ENCODE measurements at places on chromosomes 11 and 22. TPM values are rescaled to one million over a fixed set of nuclear protein-coding genes. Genes with fewer than 3 reads are reported as not detected.

SGSM1 gene
- 1.1 TPM for total RNA-seq

SHANK2 gene
- total RNA-seq = 0.27 TPM

RASSF10 gene
- under 0.01 TPM for total RNA-seq

USP28 gene
- 5.9 TPM for total RNA-seq

KRTAP5-7 gene
- 0.27 TPM for total RNA-seq

SYT12 gene
- under 0.01 TPM for total RNA-seq

- DNase-seq = peak; percentile 28
Observed at GRCh38 chr11:73137262-73137943, 4.7 kb downstream of the FCHSD2 start.

DNA sequence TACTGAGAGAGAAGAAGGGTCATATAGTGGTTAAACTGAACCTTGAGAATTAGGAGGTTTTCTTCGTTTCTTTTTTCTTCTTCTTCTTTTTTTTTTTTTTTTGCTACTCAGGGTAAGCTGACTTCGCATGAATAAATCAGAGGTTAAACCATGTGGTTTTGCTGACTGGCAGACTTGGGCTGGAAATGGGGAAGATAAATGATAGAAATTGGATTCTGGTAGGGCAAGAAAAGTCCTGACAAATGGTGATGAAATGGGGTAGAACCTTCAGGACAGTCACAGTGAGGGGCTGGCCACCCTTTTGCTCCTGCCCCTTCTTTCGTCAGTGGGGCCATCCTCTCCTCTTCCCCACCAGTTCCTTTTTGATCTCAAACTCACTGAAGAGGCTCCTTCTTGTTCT lies 1.6 kb upstream of the SWAP70 start:
- DNase-seq = peak; percentile 77

DNA sequence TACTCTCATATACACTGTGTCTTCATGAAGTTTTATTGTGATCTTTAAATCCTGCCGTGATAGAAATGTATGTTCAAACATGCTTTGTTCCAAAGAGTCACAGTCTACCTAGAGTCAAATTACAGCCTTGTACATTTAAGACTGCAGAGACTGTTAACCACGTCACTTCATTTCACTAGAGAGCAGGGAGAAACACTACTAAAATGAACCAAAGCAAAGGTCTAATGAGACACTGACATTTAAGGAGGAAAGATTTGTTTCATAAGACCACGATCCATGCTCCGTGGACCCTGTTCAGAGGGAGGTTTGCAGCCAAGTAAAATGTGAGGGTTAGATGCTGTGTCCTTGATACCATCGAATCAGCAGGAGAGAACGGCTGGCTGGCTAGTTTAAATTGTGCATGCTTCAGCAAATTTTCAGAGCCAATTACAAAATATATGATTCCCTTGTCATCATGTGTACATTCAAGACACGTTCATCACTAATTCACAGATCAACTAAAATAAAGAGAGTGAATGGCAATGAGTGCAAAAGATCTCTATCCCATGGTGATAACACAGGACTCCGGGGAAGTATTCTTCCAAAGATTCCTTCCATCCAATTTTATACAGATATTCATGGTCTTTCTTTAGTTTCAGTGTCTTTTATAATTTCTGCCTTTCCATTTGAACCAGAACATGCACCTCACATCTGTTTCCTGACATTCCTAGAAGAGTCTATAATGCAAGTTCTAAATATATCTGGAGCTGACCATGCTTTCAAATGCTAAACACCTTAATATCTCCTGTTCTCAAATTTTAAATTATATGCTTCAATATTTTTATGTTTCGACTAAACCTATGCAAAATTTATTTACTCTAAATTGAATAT lies 960.9 kb upstream of the FAT3 start:
- DNase-seq = no peak

DNA sequence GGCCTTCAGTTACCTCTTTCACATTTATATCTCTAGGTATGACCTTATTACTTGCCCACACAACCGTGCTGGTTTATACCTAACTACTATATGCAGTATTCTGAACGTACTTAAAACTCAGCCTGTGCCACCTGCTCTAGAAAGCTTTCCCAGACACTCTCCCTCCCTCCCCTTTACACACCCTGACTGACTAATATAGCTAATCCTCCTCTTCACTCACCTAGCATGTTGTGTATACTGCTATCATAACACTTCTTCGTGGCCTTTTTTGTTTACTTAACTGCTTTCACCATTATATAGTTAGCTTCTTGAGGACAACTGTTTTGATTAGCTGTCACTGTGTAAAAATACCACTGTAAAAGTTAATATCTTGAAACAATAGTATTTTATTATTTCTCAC lies 23.5 kb downstream of the RNF214 start:
- DNase-seq = no peak

DNA sequence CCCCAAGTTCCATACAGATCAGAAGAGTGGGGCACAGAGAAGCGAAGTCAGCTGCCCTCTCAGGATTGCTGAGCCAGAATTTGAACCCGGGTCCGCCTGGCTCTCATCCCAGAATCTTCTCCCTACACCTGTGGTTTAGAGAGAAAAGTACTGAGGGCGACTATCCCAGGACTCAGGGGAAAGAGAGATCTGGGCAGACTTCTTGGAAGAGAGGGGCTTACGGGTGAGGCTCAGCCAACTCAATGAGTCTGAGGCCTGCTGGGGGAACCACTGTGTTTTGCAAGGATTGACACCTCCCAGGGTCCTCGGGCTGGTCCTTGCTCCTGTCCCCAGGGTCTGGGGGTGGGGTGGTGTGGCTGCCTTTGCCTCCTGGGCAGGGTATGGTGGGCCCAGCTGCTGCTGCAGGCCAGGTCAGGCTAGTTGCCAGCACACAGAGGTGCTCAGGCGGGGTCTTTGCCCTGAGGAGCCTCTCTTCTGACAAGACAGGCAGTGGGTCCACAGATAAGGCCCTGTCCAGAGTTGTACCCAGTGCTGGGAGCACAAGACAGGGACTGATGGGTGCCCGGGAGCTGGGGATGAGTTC lies 1.2 kb downstream of the CAPN5 start:
- DNase-seq = no peak

- DNase-seq = no peak
Observed at GRCh38 chr11:35683728-35684339, 21.3 kb downstream of the TRIM44 start.

DNA sequence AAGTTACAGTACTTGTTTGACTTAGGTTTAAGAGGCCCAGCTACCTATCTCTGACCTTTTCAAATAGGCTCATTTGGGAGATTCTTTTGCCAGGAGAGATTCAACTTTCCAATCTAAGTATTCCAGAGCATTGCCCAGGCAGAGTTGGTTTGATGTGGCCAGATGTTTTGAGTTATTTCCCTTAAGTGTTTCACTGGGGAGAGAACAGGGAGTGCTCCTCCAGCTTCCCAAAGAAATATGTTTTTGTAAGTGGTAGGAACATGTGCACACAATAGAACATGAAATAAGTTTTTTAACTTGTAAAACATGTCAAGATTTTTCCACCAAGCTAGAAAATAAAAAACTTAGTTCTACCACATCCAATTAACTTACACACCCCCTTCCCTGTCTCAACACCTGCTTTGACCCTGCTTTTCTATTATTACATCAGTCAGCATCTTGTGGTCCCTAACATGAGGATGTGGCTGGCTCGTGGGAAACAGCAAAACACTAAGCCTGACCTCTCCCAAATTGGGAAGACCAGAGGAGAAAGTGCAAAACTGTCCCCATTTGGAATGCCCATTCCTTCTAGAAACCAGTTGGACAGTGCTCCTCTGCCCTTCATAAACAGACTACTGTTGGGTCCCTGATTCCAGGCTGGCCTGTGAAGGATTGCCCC lies 70.4 kb upstream of the RASSF10 start:
- no peak for DNase-seq

DNA sequence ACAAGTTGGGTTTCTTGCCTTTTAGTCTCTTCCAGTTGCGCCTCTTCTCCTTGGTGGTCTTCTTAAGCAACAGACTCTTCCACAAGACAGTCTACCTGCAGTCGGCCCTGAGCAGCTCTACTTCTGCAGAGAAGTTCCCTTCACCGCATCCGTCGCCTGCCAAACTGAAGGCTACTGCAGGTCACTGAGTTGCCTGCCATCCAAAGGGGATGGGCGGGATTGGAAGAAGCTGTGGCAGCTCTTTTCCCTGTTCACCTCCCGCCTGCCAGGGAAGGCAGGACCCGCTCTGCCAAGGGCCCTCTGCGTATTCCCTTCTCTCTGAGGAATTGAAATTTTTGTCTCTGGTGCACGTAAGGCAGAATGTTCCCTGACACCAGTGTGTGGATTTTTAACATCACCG lies 9.2 kb upstream of the STT3A start:
- DNase-seq = no peak

DNA sequence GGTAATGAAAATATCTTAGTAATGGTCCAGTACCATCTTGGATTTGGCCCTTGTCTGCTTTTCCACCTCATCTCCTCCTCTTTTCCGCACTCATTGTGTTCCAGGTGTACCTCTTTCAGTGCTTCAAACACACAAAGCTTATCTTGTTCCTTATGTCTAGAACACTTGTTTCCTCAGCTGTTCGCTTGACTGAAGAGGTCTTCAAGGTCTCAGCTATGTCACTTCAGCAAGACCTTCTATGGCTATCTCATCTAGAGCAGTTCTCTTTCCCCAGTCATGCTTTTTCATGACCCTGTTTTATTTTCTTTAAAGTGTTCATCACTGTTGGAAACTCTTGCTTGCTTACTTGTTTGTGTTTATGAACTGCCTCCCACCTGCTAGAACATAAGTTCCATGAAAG lies 47.4 kb downstream of the UVRAG start:
- DNase-seq = no peak

GRCh38 chr11:134374891-134375550 lies 37.0 kb downstream of the B3GAT1 start:
- no peak for DNase-seq

DNA sequence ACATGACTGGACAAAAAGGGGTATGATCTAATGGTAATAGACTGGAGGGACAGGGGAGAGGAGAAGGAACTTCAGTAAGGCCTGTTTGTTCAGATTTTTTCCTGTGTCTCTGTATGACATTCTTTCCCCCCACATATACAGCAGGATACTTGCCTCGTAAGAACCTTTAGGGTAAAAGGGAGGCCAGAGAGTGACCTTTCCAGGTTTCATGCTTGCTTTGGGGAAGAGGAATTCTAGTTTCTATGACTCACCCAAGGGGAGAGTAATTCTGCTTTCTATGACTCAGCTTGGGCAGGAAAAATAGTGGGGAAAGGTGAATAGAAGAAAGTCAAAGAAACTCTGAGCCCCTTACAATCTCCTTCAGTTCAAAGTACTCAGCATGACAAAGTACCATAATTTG lies 457.0 kb downstream of the DLG2 start:
- no peak for DNase-seq

DNA sequence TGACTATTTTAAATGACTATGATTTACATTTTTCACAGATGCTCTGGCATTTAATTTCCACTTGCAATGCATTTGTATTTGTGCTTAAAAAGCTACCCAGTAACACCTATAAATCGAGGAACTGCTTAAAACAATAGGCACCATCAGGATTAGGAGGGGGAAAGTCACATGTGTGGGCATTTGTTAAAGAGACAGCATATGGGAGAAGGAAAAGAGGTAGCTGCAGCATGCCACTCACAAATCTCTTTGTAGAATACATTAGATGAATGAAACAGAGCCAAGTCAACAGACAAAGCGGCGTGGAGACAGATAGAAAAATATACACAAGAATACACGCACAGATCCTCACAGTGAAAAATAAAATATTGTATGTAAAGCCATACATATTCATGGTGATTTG lies 228.0 kb downstream of the CADM1 start:
- DNase-seq = no peak

GRCh38 chr11:18332891-18333290 lies 10.5 kb downstream of the GTF2H1 start:
- no peak for DNase-seq

GRCh38 chr11:79440571-79441460 lies at the start of gene TENM4:
TSS of gene TENM4 (minus strand) at chr11:79441030. CDS start at chr11:79069944, 371,086 bp downstream.
- peak; percentile 36 for DNase-seq

GRCh38 chr22:39205344-39206021 lies 39.3 kb downstream of the PDGFB start:
- no peak for DNase-seq

GRCh38 chr11:122440811-122441665 lies 214.5 kb upstream of the UBASH3B start:
- DNase-seq = peak; percentile 25

DNA sequence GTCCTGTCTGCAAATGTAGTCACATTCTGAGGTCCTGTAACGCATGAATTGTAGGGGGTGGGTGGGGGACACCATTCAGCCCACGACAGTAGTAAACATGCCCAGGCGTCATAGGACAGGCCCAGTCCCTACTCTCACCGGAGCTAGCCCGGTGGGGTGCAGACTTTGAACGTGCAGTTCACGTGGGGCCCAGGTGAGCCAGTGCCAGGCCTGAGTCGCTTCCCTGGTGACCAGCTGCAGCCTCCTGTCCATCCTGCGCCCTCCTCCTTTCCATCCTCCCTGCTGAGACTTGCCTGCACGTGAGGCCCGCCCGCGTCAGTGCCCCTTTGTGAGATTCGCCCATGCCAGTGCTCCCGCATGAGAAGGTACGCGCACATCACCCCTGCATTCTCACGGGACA lies 116.8 kb downstream of the WNT7B start:
- no peak for DNase-seq

DNA sequence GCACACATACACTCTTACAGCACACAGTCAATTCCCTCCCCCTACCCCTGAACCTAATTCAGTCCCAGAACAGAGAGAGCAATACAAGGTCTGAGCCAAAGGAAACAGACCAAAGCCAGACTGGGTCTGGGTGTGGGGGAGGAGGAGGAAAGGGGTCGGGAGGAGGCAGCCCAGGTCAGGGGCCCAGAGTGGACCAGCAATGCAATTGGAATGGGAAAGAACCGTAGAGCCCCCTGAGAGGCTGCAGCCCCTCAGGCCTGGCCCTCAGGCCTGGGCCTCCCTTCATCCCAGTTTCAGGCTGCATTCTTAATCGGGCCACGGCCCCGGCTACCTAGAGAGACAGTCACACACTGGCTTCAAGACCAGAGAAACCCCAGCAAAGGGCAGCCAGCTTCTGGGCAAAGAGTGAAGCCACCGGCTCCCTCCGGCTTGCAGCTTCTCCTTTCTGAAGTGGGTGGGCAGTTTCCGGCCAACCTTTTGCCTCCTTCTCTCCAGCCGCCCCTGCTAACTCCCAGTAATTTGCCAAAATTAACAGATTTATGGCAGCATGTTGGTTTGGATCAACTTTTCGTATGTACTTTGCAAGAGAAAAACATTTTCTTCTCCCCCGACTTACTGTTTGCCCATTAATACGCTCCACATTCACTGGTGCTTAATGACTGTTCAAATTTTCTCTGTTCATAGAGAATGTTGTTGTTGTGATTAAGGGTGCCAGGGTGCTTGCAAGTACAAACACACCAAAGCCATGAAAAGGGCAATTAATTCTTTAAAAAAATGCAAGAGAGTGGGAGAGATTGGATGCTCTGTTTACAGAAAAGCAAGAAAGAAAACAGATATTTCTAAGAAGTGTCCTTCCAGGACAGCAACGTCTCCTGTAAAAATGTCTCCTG lies 488.3 kb downstream of the MN1 start:
- no peak for DNase-seq

- no peak for DNase-seq
Observed at GRCh38 chr22:25942856-25943411, 200.9 kb downstream of the MYO18B start.

DNA sequence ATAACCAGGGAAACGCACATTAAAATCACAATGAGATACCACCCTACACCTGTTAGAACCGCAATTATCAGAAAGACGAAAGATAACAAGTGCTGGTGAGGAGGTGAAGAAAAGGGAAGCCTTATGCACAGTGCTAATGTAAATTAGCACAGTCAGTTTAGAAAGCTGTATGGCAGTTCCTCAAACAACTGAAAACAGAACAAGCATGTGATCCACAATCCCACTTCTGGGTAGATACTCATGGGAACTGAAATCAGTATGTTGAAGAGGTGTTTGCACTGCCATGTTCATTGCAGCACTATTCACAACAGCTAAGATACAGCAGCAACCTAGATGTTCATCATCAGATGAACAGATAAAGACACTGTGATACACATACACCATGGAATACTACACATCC lies 75.0 kb upstream of the CCND1 start:
- no peak for DNase-seq

Data from hematopoietic multipotent progenitor cell (in vitro differentiated cells).